ENCODE measurements at places on chromosomes 7 and 10.

- no peak for DNase-seq
Observed at GRCh38 chr10:102542800-102543418, 39.1 kb downstream of the SUFU start.

GRCh38 chr10:1567742-1568495 lies 169.4 kb downstream of the ADARB2 start:
- DNase-seq = no peak

DNA sequence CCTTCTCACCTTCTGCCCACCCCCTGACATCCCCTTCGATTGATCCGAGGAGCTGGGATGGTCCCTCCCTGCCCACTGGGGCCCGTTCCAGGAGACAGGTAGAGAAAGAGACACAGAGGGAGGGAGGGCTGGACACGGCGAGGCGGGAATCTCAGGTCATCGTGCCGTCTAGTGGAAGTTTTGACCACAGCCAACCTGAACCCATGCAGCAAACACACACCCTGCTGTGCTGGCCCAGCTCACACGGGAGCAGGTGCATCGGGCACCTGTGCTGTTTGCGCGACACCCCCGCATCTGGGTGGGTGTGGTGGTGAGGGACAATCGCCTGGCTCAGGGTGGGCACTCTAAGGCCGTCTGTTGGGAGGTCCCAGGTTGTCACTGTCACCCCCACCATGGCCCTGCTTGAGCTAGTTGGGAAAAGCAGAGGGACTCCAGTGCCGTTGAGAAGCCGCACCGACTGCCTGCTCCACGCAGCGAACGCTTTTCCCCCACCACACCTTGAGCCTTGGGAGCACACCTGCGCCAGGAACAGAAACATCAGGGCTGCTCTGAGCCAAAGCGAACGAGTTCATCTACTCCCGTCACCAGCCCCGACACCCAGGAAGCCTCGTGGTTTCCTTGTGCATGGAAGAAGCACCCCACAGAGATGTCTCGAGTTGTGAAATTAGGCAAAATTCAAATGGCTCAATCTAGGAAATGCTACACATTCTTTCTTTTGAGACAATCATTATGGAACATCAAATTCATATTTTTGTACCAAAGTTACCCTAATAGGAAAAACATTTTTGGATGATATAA lies 285.8 kb downstream of the DNAJB6 start:
- no peak for DNase-seq

GRCh38 chr10:15163253-15163828 lies 5.2 kb downstream of the NMT2 start:
- DNase-seq = no peak

- no peak for DNase-seq
Observed at GRCh38 chr7:45938626-45939302, 17.7 kb upstream of the IGFBP3 start.

- no peak for DNase-seq
Observed at GRCh38 chr7:41306486-41306885, 396.4 kb downstream of the INHBA start.

GRCh38 chr10:99779335-99779734 lies 3.1 kb upstream of the ABCC2 start:
- no peak for DNase-seq

All from nucleus accumbens (tissue), 56 donors.